ENCODE measurements at places on chromosomes 3 and 15.

DNA sequence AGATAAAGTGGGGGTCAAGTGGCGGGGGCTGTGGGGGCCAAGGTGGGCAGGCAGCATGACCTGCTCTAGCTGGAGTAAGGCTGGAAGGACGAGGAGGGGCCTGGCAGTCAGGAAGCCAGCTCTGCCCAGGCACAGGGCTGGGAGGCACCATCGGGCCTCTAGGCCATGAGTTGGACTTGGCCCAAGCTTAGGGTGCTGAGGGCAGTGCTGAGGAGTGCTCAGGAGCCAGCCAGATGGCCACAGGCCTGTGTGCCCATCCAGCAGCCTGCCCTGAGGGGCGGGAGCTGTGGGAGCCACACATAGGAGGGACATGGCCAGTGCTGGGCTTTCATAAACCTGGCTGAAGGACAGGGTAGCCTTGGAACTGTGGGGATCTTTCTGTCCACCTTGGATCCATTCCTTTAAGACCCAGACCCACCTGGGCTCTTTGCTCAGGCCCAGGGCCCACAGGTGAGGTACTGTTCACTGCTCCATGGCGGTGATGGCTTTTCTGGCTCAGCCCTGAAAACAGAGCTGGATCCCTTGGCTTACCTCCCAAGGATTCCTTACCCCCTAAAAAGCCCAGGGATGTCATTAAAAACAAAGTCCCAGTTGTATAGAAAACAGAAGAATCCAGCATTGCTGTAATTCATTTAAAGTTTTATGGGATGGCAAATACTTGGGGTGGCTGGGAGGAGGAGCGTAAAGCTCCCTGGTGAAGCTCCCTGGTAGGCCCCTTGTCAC, 137.0 kb downstream of the DNAJB8 start:
- DNase-seq: no peak

- no peak for DNase-seq
Observed at GRCh38 chr3:139468399-139468798, 7.9 kb downstream of the RBP2 start.

DNA sequence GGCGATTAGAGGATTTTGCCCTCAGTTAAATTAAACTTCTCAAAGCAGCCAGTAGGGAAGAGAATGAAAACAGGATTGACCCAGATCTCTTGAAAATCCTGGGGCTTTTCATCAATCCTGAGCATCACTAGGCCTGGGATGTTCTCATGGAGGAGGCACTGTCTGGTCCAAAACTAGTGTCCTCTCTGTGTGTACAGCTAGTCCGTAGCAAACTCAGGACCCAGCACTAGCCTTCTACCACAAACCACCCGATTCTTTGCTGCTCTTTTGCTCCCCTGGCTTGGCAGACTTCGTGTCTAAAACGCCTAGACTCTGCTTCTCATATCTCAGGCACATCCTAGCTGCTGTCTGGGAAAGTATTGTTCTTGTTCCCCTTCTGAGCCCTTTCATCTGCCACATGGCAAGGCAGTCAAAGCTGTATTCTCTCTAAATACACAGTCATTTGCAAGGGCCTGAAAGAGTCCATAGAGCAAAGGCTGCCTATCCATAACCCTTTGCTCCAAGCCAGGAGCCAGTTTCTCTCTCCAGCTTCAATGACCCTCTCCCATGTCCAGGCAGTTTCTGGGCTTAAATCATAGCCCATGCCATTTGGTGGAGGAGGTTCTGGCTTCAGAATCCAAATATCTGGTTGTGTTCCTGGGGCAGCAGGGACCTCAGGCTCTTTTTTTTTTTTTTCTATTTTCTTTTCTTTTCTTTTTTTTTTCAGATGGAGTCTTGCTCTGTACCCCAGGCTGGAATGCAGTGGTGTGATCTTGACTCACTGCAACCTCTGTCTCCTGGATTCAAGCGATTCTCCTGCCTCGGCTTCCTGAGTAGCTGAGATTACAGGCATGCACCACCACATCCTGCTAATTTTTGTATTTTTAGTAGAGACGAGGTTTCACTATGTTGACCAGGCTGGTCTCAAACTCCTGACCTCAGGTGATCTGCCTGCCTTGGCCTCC, 52.4 kb downstream of the CDC25A start:
- no peak for DNase-seq

GRCh38 chr3:109926376-109926775, 589.0 kb upstream of the DPPA4 start:
- DNase-seq: no peak

DNA sequence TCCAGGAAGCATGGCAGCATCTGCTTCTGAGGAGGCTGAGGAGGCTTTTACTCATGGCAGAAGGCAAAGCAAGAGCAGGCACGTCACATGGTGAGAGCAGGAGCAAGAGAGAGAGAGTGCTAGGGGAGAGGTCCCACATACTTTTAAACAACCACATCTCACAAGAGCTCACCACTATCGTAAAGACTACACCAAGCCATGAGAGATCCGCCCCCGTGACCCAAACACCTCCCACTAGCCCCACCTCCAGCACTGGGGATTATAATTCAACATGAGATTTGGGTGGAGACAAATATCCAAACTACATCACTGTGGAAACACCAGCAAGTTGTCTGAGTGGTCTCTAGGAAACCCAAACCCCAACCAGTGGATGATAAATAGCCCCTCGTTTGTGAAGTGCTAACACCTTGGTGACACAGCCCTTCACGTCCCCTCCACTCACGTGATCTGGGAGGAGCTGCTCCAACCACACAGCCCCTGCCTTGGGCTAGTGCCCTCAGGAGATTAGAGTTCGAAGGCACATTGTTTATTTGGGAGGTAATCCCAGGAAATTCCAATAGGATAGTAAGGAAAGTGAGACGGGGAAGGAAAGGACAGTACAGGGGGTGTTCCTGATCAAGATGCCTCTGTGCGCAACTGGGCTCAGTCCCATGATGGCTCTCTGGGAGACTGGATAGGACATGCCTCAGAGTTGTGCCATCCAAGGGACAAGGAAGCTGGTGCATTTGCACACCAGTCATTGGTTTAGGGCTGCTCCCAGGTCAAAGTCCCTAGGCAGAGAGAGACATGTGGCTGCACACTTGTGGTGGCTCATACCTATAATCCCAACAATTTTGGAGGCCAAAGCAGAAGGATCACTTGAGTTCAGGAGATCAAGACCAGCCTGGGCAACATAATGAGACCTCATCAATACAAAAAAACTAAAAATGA, 80.6 kb upstream of the CTNNB1 start:
- DNase-seq: no peak

GRCh38 chr3:53936347-53936746, 44.7 kb upstream of the SELENOK start:
- DNase-seq: no peak

DNA sequence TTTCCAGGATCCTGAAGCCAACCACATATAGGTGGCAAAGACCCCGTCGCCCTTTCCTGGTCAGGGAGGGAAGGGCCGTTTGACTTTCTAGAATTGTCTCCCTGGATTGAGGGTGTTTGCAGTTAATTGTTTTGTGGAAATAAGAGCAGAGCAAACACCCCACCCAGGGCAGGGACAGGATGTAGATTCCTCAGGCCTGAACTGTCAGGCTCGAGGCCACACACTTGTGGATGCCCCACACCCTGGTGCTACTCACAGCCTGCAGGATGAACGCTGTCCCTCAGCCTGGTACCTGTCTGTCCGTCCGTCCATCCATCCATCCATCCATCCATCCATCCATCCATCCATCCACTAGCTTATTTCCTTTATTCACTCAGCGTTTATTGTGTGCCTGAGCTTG, 29.9 kb upstream of the FLNB start:
- DNase-seq: no peak

DNA sequence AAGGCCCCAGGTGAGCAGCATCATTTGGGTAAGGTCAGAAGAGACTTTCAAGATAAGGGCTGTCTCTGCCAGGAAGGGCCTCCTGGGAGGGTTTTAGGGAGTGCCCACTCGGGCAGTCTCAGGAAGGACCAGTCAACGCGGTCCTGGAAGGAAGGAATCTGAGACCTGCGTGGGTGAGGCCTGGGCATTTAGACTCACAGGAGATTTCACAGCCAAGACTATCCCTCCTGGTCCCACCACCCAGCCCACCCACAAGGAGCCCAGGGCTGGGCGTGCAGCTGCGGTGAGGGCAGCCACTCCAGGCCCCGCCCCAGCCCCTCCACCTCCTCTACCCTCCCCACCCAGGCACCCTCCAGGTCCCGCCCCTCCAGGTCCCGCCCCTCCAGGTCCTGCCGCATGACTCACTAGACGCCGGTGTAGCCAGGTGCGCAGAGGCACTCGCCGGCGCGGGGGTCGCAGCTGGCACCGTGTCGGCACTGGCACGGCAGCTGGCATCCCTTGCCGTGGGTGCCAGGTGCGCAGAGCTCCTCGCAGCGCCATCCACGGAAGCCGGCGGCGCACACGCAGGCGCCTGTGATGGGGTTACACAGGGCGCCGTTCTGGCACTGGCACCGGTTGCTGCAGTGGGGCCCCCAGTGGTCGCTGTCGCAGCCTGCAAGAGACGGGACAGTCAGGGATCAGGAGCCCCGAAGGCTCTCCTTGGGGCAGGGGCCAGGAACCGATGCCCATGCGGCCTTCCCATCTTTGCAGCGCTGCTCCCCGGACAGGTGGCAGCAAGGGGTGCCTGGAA, 112.7 kb downstream of the RAB11A start:
- DNase-seq: peak; percentile 40

DNA sequence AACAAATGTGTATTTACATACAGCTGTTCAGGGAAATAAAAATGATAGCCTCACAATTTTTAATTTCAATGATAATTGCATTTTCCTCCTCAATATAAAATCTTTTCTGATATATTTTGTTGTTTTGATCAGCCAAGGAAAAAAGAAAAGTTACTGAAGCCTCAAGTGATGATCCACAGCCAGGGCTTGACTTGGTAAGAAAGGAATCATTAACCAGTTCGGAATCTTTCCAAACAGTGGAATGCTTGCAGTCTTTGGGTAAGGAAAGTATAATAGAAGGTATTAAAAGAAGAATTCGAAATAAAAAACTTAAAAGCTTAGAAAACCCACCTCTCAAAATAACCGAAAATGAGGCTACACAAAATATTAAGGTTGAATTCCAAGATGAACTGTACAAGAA, 1.0 kb downstream of the TOPAZ1 start:
- DNase-seq: no peak

DNA sequence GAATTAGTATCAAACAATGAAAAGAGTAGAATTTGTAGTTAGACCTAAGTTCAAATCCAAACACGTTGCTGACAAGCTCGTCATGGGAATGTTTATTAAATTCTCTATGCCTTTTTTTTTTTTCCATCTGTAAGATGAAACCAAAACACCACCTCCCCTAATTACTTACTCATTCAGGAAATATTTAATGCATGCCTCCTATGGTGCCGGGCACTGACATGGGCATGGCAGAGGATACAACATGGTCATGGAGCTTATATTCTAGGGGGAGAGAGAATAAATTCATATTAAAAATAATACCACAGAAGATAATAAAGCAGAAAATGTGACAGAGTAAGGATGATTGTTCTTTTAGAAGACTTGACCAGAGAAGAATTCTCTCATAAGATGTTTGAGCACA, 215.8 kb downstream of the RYR3 start:
- DNase-seq: no peak

DNA sequence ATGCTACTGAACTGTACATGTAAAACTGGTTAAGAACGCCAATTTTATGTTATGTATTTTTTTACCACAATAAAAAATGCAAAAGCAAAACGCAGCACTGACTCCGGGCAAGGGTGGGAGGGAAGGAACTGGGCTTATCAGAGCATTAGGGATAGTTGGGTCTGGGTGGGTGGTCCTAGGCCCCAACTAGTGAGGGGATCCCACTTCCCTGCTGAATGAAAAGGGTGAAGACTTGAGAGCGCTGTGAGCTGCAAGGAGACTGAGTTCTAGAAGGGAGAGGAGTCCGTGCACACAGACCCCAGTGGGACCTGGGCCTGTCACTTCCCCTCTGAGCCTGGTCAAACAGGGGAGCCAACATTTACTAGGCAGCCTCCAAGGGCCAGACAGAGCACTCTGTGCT, 98.6 kb downstream of the TPRA1 start:
- DNase-seq: no peak

DNA sequence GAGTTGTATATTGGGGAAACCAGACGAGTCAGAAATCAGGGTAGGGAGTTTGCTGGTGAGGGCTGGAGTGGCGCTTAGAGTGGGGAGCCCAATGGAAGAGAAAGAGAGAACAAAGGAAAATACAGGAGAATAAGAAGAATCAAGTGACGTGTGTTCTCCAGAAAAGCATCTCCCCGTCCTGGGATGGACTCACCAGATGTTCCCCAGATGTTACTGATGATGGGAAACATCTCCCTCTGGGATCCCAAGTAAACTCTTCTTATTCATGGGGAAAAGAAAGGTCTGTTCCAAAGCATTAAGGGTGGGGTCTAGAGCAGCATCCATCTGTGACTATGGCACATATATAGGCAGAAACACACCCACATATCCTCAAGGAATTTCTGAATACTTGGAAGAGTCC, 3.0 kb upstream of the CSRNP1 start:
- no peak for DNase-seq

- no peak for DNase-seq
Observed at GRCh38 chr3:46986055-46986730, 6.7 kb downstream of the NBEAL2 start.
